Brain microvascular endothelial cell (primary cell): ENCODE measurements at places on chromosomes 12 and 14.

DNA sequence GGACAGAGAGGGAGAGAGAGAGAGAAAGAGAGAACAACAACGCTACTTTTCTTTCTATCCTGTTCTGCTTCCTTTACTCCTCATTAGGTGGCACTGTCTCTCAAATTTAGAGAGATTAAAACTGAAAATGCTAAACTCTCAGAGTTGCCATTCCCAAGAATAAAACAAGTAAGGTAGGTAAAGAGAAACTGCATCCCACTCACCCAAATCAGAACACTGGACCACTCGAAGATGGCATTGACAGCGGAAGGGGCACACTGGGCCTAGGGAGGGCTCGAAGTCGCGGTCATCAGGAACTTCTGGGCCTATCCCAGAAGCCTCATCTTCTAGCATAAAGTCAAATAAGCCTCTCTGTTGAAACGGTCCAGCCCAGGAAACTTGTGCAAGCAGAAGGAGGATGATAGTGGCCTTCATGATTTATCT, 4.5 kb downstream of the DCN start:
- DNase-seq = no peak

DNA sequence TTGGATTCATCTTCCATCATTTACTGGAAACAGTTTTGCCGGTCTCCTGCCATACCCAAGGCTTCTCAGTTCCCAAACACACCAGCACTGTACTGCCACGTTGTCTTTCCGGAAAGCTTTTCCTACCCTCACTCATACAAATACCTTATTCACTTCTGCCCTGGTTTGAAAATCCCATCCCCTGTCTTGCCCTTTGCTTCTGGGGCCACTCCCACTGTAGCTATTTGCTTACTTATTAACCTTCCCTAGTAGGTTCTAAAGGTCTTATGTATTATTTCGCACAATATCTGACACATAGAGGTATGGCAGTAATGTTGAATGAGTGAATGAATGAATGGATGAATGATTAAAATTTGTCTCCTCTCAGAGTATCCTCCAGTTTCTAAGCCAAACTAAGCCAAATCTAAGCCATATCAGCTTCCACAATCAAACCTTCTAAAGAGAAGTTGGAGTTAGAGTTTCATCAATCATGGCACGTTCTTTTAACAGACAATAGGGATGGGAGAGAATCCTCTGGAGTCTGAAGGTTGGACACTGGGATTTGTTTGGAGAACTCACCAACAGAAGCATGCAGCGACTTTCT, 18.6 kb downstream of the TSPAN8 start:
- DNase-seq = no peak

DNA sequence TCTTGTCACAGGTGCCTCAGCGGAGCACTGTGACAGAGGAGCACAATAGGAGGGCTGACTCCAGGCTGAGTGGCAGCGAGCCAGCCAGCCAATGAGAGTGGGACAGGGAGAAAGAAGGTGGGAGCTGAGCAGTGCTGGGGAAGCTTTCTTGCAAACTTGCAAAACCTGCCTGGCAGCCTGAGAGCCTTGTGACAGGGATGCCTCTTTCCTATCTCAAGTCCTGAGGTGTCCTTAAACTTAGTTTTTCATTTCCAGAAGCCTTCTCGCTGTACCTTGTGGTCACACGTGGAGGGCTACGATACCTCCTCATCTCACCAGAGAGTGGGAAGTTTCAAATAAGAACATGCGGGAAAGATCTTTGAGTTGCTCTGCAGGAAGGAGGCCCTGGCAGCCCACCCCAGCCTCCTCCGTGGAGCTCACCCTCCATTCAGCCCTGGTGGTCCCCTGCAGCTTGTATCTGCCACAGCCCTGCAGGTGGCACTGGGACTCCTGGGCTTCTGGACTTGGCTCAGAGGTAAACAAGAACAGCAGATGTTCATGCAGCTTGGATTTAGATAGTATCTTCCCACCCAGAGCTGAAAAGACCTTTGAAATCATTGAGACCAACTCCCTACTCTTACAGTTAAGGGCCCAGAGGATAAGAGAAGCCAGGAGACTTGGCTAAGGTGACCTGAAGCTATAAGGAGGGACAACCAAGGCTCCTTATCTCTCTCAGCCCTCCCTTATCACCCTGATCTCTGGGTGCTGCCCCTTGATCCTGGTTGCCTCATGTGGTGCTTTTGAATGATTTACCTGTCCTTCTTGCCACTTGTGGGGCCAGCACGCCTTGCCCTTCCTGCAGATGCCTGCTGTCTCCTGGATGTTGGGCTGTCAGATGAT, 153.5 kb upstream of the MAX start:
- DNase-seq = no peak

GRCh38 chr14:96852823-96853422, 55.7 kb downstream of the VRK1 start:
- peak; percentile 54 for DNase-seq

DNA sequence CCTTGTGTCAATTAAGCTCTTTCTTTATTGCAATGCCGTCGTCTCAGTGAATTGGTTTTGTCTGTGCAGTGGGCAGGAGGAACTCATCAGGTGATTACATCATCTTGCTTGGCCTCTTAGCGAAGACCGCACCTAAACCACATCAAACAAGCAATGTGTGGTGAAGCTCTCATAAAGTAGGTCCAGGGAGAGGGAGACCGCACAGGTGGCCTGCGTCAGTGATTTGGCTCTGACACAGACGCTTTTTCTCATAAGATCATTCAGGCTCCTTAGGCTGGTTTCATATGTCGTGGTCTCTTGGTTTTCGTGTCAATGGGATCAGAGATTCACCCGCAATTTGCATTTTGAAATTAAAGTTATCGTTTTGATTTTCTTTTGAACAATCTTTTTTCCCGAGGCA, 6.7 kb upstream of the TESC start:
- DNase-seq = no peak

DNA sequence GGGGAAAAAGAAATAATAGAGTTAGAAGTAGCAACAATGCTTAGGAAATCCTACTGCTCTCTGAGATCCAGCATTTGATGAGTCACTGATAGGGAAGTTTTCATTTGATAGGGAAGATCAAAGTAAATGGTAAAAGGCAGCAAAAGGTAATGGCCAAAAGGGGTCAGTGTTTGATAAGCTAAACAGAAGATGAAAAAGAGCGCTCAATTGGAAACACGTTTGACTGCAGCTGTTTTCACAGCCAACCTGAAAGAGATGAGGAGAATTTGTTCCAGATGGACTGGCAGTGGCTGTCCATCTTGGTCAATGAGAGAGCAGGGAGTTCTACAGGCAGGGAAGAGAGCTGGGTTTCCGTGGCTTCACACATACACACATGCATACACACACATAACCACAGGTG, 264.2 kb downstream of the TMEM132C start:
- DNase-seq = no peak

DNA sequence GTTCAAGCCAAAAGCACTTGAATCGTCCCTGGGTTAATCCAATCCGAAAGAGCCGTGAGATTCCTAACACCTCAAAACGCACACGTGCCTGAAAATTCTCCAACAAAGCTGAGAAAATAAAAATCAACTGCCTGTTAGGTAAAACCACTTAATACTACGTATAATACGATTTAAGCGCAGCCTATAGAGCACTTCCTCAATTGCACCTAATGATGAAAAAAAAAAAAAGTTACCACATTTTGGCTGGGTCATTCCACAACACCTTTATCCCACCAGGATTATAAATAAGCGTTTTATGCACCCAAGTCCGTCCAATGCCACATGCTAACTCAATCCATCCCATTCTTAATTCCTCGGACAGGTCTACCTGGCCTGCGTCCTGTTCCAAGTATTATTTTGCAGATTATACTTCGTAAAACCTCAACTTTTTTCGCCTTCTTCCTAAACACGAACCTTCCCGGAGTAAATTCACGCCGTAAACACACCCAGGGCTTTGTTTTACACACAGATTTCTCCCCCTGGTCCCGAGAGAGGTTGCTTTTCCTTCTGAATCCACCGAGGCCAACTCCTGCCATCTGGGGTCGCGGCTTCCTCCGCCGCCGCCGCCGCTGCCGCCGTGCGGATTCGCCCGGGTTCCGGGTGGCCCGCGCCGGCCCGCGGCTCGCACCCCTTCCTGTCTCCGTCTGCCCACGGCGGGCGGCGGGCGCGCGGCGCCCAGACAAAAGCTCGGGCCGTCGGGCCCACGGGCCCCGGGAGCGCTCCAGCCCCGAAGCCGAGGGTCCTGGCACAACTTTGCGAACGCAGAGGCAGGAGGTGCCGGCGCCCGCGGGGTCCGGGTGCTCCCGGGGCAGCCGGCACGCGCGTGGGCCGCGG, 66.2 kb downstream of the RNF34 start:
- no peak for DNase-seq

DNA sequence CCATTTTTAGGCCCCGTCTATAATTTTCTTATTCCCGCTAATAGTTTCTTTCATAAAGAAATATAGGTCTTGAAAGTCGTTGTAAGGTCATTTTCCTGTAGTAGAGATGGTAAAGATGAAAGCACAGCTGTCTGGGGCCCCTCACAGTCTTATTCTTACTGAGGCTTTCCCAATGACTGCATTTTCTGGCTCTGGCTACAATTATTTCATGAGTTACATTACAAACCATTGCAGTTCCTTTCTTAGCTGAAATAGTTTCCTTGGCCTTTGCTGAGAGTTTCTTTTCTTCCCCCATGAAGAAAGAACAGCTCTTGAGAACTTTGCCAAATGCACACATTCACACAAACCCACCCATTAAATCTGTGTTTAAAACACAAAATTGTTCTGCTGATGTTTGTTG, 113.0 kb downstream of the DYRK2 start:
- DNase-seq = no peak

DNA sequence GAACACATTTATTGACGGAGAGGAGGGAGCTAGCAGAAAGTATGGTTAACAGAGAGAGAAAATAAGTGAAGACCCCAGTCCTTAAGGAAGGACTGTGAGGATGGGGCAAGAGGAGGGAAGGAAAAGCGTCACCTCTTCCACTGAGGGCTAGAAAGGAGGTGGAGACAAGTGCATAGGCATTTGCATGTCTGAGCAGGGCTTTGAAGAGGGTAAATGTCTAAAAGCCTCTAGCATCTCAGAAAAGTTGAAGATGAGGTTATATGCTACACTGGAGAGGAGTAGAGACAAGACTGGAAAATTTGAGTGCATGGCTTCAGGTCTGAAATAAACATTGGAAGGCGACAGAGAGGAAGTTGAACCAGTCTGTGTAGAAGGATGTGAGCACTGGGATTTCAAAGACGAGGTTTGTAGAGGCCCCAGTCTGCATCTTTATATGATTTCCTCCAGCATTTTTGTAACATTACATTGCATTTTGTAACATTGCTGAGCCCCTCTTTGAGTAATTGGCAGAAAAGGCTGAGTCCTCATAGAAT, 98.5 kb upstream of the IFNG-AS1 start:
- DNase-seq = no peak

DNA sequence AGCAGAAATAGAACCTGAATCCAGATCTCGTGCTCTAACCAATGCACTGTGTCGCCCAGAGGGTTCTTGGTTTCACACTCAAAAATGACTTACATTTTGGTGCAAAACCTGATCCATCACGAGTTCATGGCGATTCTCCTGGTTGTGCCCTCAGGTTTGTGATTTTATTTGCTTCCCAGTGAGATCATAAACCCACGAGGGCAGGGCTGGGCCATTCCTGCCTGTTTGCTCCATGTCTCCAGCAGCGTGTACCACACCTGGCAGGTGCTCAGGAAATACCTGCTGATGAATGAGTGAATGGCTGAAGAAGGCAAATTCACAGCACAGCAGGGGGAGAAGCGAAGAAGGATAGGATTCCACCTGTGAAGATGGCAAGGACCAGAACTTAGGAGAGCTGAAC, 9.4 kb downstream of the ACACB start:
- no peak for DNase-seq

GRCh38 chr12:30200864-30201263, 417.1 kb upstream of the TMTC1 start:
- DNase-seq = peak; percentile 4

DNA sequence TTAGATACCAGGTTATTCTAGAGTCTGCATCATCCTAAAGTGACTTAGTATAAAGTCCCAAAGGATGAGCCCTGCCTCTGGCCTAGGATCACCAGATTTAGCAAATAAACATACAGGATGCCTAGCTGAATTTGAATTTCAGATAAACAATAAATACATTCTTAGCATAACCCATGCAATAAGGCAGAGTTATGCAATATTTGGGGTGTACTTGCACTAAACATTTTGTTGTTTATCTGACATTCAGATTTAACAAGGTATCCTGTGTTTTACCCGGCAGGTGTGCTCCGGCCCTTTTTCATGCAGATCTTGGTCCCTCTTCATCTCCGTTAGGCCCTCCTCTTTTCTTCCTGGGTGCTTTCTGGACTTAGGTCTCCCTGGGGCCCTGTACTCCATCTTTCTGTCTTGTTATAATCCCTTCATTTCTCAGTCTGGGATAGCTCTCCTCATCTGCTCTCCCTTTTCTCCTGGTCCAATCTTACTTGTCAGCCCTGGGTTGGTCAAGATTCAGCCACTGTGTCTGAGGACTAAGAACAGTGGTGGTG, 18.1 kb upstream of the SMOC1 start:
- no peak for DNase-seq
